ENCODE measurements at places on chromosomes 2 and 18. TPM values are rescaled to one million over a fixed set of nuclear protein-coding genes. Genes with fewer than 3 reads are reported as not detected.

DNA sequence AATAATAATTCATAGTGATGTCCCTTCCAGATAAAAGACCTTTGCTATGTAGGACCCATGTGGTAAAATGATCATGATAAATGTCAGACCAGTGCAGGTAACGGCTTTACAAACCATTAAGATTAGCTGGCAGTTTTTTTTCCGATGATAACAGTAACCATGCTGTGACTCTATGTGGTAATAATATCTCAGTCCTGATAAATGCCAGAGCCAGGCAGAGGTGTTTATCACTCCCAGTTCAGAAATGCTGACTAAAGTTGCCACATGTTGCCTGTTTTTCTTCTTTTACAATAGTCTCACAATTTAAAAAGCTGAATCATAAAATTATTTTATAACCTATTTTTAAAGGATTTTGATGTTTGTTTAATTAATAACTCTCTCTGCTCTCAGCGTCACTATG lies 565.1 kb downstream of the ARHGAP15 start:
- no peak for DNase-seq

DNA sequence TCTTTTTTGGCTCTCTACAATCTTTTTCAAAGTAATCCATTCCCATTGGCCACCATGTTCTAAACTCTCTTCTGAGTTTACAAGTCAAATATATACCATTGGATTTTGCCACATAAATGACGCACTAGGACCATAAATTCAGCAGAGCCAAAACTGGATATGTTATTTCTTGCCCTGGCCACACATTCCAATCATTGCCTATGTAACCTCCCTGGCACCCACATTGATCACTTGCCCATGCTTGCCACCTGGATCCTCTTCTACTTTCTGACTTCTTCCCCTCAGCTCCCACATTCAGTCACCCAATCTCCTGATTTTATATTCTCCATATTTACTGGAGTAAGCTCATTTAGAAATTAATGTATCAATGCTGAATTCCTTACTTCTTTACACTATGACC lies 5.1 kb upstream of the ZC3H15 start:
- DNase-seq: no peak

DNA sequence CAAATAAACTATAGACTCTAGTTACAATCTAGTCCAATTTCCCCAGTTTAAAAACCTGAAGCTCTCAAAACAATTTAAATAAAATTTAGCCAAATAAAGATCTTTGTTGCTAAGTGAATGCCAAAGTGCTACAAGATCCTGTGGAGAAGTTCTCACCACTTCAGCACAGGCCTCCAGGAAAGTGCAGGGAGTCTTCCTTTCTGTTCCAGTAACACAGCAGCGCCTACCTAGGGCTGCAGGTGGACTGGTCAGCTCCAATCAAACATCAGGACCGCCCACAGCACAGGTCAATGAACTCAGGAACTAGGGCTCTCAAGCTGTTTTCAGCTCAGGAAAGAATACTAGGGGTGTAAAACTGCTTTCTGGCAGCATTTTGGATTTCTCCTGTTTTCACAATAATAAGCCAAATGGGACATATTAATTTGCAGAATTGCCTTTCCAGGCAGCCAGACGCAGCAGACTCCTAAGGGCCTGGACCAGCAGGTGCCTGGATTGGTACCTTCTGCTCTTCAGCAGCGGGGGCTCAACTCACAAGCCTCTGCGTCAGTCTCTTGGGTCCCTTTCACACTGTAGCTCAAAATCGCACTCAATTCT lies 1.5 kb downstream of the FAM110C start:
- DNase-seq: no peak

DNA sequence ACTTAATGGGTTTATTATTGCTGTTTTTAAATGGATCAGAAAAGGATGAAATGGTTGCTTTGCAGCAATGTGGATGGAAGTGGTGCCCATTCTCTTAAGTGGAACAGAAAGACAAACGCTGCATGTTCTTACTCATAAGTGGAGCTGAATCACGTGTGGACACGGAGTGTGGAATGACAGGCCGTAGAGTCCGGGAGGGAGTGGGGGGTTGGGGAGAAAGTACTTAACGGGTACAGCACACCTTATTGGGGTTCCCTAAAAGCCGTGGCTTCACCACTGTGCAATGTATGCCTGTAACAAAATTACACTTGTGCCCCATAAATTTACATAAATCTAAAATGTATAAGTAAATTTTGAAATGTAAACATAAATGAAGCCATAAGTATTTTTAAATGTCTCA lies 64.0 kb upstream of the CTDP1 start:
- no peak for DNase-seq

DNA sequence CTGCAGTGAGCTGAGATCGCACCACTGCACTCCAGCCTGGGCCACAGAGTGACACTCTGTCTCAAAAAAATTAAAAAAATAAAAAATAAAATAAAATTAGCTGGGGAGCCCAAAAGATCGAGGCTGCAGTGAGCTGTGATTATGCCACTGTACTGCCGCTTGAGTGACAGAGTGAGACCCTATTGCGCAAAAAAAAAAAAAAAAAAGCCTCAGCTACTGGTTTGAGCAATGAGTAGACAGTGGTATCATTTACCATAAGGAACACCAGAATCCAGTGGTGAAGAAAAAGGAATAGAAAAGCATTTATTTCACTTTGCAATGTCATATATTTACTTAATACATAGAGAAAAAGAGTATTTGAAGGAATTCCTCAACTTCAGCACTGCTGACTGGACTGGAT lies 3.0 kb downstream of the SAP130 start:
- DNase-seq: no peak

DNA sequence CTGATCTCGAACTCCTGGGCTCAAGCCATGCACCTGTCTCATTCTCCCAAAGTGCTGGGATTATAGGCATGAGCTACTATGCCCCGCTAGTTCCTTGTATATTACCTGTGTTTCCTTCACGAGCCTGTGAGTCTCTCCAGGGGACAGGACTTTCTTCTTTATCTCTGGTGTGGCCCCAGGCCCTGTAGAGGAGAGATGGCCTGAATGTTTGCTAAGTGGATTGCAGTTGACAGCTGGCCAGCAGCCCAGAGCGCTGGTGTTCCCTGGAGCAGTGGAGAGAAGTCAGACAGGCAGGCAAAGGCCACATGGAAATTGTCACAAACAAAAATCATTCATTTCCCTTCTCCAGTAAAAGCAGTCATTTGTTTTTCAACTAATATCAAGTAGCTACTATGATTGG lies 17.9 kb downstream of the LPIN1 start:
- DNase-seq: no peak

The CNPPD1 gene
- polyA plus RNA-seq: 61.4 TPM

DNA sequence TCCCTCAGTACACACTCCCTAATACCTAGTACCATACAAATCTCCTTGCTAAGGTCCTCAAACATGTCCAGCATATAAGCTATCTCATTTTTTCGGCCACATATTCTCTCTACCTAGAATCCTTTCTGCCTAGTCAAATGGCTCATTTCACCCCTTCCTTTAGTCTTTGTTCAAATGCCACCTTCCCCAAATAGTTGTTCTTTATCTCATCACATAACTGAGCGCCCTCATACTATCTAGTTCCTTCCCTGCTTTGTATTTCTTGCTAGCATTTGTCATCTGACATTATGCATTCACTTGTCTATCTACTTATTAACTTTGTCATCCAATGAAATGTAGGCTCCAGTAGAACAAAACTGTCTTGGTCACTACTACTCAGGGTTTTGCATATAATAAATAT lies 35.5 kb downstream of the RPRD1A start:
- no peak for DNase-seq

DNA sequence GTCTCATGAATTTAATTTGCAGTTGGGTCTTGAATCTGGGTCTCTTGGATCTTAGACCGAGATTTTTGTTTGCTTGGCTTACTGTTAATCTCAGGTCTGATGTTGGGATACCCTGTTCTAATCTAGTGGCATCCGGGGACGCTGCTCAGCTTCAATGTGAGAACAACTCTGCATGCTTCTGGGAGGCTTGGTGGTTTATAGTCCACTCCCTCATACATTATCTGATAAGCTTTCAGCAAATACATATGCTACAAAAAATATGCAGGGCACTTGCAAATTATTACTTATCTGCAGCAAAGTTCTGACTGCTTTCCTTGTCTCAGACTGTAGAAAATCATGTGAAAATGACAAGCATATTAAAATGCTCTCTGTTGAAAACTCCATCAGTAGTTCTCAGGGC lies 39.4 kb downstream of the RNF144A start:
- DNase-seq: no peak

GRCh38 chr2:161570424-161571050 lies 53.7 kb upstream of the SLC4A10 start:
- DNase-seq: no peak

DNA sequence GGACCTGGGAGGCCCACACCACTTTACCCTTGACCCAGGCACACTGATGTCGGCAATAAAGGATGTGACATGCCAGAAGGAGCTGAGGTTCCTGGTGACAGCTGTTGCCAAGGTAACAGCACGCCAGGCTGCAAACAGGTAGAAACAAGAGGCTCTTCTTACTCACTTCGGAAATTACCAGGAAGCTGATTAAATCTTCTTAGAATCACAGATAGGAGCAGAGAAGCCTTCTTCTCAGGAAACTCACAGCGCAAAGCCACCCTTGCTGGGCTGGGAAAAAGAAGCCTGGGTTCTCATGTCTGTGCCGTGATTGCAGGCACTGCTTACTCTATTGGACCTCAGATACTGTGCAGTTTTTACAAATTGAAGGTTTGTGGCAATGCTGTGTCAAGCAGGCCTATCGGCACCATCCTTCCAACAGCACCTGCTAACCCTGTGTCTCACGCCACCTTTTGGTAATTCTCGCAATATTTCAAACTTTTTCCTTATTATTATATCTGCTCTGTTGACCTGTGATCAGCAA lies 61.0 kb upstream of the TAF1B start:
- no peak for DNase-seq

GRCh38 chr2:210862283-210863065 lies 306.1 kb downstream of the CPS1 start:
- no peak for DNase-seq

- DNase-seq: no peak
These were observed 28.5 kb upstream of the HS6ST1 start for GRCh38 chr2:128347171-128347558.

- DNase-seq: no peak
These were observed 191.9 kb upstream of the CRIM1 start for GRCh38 chr2:36163520-36164254.

The GKN1 gene
- not detected for polyA plus RNA-seq

- no peak for DNase-seq
These were observed 111.3 kb upstream of the CAVIN2 start for GRCh38 chr2:191957996-191958860.

The AQP12A gene
- polyA plus RNA-seq: 0.55 TPM

- DNase-seq: no peak
These were observed 44.5 kb downstream of the COL3A1 start for GRCh38 chr2:189018631-189019030.

- no peak for DNase-seq
These were observed 64.6 kb downstream of the NCKAP1 start for GRCh38 chr2:182973441-182974352.

Measured in renal cortex interstitium (tissue), 15 donors.